Kidney (tissue), 22 donors: ENCODE measurements at places on chromosomes 7 and 10. TPM values are rescaled to one million over a fixed set of nuclear protein-coding genes. Genes with fewer than 3 reads are reported as not detected.

PLPP4 gene
- 6.4 TPM for total RNA-seq

IFIT1B gene
- total RNA-seq = not detected

PDZD7 gene
- total RNA-seq = 1.6 TPM

PILRA gene
- total RNA-seq = 18.8 TPM

HHEX gene
- 10.0 TPM for total RNA-seq

VSTM4 gene
- 8.5 TPM for total RNA-seq

GRCh38 chr10:70540089-70540788 is 61.7 kb downstream of the PALD1 start:
- H3K36me3 ChIP-seq = no peaks in the 10 kb centered on the region
- no peak overlapping the region for H3K4me3 ChIP-seq
- H3K4me1 ChIP-seq = peaks cover 3% of the 10 kb centered on the region
- H3K27me3 ChIP-seq = no peaks in the 10 kb centered on the region

DNA sequence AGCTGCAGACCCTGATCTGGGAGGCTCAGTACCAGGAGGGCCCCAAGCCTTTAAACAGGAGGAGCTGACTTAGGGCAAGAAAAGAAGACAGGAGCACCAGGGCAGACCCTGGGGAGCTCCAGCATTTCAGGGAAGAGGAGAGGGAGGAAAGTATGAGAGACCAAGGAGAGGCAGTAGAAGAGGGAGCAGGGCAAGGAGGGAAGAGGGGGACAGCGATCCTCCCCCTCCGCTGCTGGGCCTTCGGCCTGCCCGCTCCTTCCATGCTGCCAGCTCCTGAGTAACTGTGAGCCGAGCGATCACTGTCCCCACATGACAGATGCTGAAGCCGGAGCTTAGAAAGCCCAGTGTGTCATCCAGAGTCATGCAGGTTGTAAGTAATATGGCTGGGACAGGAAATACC is 65.9 kb downstream of the ALOX5 start:
- H3K27me3 ChIP-seq = no peaks in the 10 kb centered on the region
- no peak overlapping the region for H3K27ac ChIP-seq
- DNase-seq = no peak
- no peaks in the 10 kb centered on the region for H3K4me1 ChIP-seq

DNA sequence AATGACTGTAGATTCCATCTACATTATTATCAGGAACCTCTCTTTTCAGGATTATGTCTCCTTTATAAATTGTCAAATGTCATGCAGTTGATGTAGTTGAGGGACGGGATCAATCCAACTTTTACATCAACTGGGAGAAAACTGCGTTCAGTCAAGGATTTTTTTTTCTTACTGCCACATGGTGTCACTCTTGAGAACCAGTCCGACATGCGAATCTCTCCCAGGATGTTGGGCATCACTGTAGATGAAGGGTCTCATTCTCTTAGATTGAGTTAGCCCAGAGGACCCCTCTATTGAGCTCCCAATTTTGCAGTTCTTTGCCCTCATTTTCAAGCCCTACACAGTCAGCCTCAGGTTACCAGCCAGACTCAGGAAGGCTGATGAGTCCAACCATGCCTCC is 120.3 kb upstream of the PTPRZ1 start:
- H3K36me3 ChIP-seq = no peaks in the 10 kb centered on the region
- H3K27me3 ChIP-seq = no peaks in the 10 kb centered on the region

- DNase-seq = no peak
- no peaks in the 10 kb centered on the region for H3K36me3 ChIP-seq
- H3K4me1 ChIP-seq = no peaks in the 10 kb centered on the region
- H3K27ac ChIP-seq = no peak overlapping the region
- no peaks in the 10 kb centered on the region for H3K27me3 ChIP-seq
Observed at GRCh38 chr10:47264797-47265281, 35.2 kb upstream of the GDF10 start.

DNA sequence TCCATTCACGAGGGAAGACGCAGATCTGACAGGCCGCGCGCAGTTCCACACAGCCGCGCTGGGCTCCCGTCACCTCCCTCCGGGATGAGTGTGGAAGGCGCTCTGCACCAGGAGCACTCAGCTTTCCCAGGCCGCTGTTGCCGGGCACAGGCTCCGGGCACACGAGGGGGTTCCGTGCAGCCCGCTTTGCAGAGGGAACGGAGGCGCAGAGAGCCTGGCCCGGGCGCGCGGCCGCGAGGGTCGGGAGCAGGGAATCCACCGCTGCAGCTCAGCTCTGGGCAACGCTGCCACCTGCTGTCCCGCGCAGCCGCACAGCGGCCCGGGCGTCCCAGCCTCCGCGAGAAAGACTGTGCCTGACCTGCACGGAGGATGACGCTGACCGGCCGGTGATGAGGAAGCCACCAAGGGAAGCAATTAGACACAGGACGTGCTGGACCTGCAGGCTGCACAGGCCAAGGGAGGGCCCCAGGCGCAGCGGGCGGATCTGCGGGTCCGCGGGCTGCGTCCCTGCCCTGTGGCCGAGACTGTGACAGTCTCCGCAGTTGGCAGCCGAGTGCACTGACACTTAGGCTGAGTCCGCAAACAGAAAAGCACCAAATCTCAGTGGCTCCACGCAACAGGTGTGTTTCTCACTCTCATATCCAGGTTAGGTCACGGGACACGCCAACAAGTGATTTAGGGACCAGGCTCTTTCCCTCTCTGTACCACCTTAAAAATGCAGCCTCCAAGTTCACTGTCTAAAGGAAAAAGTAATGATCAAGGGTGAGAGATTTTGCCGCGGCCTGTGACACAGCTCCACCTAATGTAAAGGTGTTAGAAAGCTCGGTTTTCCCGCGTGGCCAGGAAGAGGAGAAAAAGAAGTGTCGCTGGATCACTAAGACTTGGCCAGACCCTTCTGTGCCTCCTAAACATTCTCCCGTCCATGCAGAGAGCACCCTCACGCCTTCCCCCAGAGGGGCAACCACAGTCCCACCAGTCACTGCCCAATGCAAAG is 94.5 kb downstream of the SEC61G start:
- H3K4me3 ChIP-seq = peak overlapping the region; percentile 52
- peak; percentile 84 for DNase-seq
- H3K4me1 ChIP-seq = peaks cover 5% of the 10 kb centered on the region
- H3K27me3 ChIP-seq = no peaks in the 10 kb centered on the region
- no peaks in the 10 kb centered on the region for H3K36me3 ChIP-seq

GRCh38 chr10:6347391-6347951 is 144.7 kb downstream of the PFKFB3 start:
- no peak overlapping the region for H3K27ac ChIP-seq
- H3K36me3 ChIP-seq = no peaks in the 10 kb centered on the region
- DNase-seq = no peak
- H3K4me1 ChIP-seq = no peaks in the 10 kb centered on the region
- no peaks in the 10 kb centered on the region for H3K27me3 ChIP-seq

DNA sequence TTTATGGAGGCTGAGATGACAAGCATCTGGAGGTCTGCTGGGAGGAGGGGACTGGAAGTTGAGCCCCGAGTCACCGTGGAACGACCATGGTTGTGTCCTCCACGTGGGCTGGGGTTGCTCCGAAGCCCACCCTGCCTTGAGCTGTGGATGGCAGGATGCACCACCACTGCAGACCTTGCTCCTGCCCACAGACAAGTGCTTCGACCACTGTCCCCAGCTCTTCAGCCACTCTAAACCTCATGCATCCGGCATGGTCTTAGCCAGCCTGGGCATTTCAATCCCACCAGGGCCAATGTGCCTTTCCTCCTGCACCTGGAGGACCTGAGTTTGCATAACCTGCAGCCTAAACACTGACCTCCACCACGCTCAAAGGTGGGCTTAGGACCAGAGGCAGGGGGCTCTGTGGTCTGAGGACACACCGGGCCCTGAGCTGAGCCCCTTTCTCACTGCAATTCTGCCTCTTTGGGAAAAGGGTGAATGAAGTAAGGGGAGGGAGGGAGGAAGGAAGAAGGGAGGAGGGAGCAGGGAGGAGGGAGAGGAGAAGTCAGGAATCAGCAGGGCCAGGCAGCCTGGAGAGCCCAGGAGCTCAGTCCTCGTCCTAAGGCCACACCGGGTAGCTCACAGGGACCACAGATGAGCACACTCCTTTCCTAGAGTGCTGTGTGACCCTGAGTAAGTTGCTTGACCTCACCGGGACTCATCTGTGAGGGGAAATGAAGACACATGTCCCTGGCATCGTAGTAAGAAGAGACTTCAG is 44.8 kb upstream of the DNAAF5 start:
- no peak for DNase-seq
- H3K27me3 ChIP-seq = no peaks in the 10 kb centered on the region
- no peak overlapping the region for H3K4me3 ChIP-seq
- H3K27ac ChIP-seq = no peak overlapping the region
- H3K36me3 ChIP-seq = peaks cover 5% of the 10 kb centered on the region
- H3K4me1 ChIP-seq = no peaks in the 10 kb centered on the region

DNA sequence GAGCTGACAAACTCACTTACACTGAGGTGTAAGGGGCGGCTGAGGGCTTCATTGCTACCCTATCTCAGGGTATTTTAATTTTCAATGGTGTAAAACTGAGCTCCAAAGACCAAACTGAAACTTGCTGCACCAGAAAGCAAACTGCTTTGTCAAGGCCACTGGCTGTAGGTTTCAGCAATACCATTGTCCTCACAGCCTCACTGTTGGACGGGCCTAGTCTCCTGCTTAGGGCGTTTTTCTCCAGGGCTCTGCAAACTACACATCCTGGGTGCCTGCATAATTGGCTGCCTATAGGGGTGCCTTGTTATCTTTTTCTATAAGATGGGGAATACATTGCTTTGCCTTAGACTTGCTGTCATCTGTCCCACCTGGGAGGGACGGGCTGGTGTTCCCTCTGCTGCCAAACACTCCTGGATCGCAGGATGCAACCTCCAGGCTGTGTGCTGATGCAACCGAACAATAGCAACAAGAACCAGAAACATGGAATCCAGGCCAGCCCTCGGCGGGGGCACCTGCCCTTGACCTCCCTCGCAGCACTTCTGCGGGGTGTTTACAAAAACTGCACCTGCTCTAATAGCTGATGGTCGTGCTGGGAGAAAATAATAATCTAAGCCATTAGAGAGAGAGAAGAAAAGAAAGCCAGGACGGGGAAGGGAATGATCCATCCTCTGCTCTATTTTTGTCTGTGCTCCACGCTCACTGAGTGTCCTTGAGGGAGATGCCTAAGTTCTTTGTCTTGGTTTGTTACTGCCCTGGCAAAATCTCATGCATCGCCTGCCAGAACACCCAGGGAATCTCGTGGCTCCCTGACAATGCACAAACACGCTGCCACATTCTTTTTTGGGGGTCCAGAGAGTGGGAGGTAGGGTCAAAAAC is 104.5 kb downstream of the GALNT17 start:
- H3K27me3 ChIP-seq = no peaks in the 10 kb centered on the region
- no peak overlapping the region for H3K27ac ChIP-seq
- DNase-seq = no peak
- H3K36me3 ChIP-seq = no peaks in the 10 kb centered on the region

DNA sequence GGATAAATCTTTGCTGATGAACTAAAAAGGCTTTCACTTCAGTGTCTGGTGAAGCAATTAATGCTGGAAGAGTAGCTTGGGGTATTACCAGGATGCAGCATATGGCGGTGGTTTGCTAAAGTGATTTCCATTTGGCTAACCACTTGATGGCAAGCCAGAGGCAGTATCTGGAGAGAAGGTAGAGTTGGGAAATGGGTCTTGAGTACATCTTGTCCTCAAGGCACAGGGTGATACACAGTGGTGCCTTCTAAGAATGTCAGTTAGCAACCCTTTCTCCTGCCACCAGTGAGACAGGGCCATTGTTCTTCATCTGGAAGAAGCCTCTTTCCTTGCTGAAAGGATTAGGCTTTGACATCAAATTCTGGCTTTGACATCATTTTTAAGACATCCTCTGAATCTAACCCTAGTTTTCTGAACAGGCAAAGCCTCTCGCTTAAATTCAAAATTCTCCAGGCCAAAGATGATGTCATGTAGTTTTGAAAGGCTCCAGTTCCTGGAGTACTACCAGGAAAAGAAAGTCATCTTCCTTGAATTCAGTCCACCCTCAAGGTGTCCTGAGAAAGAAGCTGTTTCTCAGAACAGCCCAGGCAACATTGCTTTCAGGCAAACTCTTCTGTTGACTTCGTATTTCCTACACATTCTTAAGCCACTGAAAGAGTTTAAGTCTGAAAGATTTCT is 162.4 kb downstream of the ARID5B start:
- H3K27me3 ChIP-seq = no peaks in the 10 kb centered on the region
- H3K4me1 ChIP-seq = no peaks in the 10 kb centered on the region
- H3K27ac ChIP-seq = no peak overlapping the region
- peaks cover 29% of the 10 kb centered on the region for H3K36me3 ChIP-seq
- no peak for DNase-seq
- H3K4me3 ChIP-seq = no peak overlapping the region

GRCh38 chr7:7793921-7794320 is 75.5 kb upstream of the RPA3 start:
- H3K4me1 ChIP-seq = no peaks in the 10 kb centered on the region
- no peaks in the 10 kb centered on the region for H3K36me3 ChIP-seq
- no peak overlapping the region for H3K4me3 ChIP-seq
